ENCODE measurements at places on chromosomes 4 and X. TPM values are rescaled to one million over a fixed set of nuclear protein-coding genes. Genes with fewer than 3 reads are reported as not detected.

The IL3RA gene
- total RNA-seq, result not detected

The ADH7 gene
- total RNA-seq, result not detected

The HSD17B11 gene
- 71.9 TPM for total RNA-seq

The GPRASP2 gene
- total RNA-seq, result 13.8 TPM

The HTRA3 gene
- total RNA-seq, result not detected

DNA sequence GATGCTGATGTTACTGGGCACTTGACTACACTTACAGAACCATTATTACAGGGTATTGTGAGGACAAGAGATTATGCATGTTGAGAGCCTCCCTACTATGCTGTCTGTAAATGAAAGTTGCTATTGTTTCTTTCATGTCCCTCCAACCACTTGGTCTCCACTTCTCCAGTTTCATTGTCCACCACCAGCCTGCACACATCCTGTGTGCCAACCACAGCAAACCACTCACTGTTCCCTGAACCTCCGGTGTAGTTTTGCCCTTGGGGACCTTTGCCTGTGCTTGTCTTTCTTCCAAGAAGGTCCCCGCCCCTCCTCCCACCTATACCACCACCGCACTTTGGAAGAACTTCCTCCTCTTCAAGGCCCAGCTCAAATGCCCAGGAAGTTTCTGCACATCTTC lies 43.1 kb upstream of the AFF2 start:
- DNase-seq, result no peak

DNA sequence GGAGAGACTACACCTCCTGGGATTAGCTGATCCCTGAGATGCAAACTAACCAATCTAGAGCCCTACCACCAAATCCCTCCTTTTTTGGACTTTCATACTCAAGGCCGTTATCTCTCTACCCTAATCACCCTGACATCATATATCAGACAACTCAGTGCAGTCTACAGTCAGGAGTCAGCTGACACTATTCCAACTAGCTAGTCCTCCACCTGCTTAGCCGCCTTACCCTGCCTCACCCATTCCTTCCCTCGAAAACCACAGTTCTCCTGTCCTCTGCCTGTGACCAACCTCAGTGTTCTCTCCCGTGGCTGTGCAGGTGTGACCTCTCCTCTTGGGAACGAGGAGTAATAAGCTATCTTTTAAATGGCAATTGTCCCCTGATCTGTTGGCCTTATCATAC lies 1.8 kb upstream of the PPEF2 start:
- DNase-seq, result no peak

- DNase-seq, result no peak
These were observed 7.4 kb downstream of the PPP2R2C start for GRCh38 chr4:6464842-6465588.

DNA sequence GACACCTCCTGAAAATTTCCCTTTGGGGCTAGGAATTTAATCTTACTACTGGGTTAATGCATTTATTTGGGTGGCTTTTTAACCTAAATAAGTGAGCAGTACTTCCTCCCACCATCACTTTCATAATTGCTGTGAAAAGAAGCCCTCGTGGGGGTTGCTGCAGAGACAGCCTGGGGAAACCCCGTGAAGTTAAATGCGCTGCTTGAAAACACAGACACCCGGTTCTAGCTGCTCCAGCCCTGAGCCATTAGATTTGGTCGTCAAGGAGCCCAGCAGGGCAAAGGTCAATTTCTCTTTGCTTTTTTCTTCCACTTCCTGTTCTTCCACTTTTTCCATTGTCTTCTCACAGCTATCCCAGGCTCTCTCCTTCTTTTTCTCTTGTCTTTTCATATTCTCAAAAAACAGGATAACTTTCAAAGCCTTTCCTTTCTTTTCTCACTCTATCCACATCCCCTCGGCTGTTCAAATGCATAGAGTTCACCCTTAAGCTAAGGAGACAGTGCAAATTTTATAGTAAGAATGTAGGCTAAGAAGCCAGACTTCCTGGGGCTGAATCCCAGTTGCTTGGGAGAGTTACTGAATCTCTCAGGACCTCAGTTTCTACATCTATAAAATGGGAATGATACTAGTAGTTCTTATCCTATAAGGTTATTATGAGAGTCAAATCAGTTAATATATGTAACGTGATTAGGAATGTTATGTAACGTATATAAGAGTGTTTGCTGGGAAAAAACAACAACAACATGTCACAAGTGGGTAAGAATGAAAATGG lies 91.5 kb upstream of the ZNF827 start:
- DNase-seq, result no peak

DNA sequence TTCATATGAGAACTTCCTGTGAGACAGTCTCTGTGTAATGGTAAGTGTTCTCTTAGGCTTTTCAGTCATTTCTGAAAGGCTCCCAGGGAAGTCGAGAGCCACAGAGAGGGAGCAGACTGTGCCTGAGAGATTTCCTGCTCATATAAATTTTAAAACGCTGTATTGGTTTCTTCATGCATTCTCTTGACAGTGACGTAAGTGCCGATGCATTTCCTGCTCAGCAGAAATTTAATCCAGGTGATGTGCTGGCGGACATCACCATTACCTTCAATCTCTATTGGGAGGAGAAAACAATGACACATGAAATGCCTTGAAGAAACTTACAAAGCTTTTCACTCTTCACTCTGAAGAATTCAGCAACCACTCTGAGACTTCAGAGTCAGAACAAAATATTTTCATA lies 383.6 kb downstream of the BMPR1B start:
- no peak for DNase-seq

GRCh38 chrX:22575161-22575845 lies 302.6 kb downstream of the CBLL2 start:
- DNase-seq, result no peak

DNA sequence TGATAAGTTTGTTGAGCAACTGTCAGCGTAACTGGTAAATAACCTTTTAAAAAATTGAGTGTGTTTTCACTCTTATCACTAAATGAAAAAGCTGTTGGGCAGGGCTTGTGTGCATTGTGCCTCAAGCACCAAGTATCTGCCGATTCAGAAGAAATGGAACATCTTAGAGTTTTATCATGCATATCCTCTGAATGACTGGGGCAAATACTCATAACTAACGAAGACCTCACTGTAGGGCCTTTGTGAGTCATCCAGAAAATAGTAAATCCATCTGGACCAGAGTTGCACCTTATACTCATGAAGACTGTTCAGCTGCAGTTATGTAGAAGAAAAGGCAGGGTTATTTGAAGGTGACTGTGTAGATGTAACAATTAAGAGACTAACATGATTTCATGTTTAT lies 222.1 kb downstream of the CAMK2D start:
- no peak for DNase-seq

GRCh38 chr4:60296386-60296785 lies 903.7 kb upstream of the ADGRL3 start:
- no peak for DNase-seq

DNA sequence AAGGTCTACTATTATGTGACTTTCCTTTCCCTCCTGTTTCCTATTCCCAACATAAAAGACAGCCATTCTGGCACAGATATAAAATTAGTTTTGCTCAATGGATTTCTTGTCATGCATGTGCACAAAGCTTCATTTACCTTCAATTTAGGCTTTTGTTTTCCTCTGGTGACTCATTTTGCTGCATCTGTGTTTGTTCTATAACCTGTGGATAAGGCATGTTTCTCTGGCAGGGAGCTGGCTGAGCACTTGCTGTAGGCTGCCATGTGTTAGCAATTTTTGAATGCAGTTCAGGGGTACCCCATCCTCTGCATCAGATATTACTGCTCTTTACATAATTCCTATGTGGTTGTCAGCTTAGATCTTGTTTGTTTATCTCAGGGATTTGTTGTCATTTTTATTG lies 202.8 kb upstream of the GRID2 start:
- no peak for DNase-seq

GRCh38 chr4:11632483-11632882 lies 203.8 kb upstream of the HS3ST1 start:
- DNase-seq, result no peak

- DNase-seq, result no peak
These were observed 1.4 kb downstream of the AFAP1 start for GRCh38 chr4:7938266-7938608.

DNA sequence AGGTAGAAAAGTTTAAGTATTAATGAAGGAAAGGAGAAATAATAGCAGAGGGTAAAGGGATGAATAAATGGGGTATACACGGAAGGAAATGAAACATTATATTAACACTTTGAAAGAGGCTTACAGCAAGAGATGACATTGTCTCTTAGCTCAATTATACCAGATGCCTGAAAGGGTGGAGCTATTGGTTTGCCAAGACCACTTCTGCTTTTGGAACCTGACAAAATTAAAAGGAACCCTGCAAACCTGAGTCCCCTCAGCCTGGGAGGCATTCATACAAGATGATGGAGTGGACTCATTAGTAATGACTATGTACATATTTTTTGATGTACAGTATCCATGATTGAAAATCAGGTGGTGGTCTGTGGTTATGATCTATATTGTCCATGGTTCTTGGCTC lies 45.1 kb upstream of the HPF1 start:
- DNase-seq, result no peak

GRCh38 chr4:158754385-158755180 lies 14.2 kb upstream of the FNIP2 start:
- no peak for DNase-seq

- DNase-seq, result no peak
These were observed 115.2 kb upstream of the LNX1 start for GRCh38 chr4:53706422-53707032.

DNA sequence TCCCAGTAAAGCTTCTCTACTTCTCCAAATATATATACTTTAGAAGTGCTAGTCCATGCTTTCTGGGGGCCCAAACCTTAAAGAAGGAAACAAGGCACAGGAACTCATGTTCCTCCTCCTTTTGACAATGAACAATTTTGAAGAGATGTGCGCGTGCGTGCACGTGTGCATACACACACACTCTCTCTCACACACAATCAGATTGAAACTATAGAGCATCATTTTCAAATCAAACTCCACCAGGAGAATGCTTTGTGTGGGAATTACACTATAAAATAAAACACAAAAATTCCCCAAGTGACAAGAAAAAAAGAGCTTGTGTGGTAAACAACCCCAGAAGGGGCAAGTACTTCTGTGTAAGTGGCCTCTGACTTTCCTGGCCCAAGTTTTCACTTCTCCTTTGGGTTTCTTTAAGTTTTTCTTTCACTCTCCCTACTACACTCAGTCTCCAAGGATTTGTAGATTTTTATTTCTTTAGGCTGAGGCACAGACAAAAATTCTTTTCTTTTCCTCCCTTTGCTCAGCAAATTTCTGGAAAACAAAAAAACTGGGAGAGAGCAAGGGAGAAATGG lies 46.6 kb upstream of the SHISA3 start:
- no peak for DNase-seq

- DNase-seq, result no peak
These were observed 56.1 kb downstream of the FAM114A1 start for GRCh38 chr4:38923746-38924145.

- no peak for DNase-seq
These were observed 929.1 kb downstream of the RAB28 start for GRCh38 chr4:12555011-12555410.

DNA sequence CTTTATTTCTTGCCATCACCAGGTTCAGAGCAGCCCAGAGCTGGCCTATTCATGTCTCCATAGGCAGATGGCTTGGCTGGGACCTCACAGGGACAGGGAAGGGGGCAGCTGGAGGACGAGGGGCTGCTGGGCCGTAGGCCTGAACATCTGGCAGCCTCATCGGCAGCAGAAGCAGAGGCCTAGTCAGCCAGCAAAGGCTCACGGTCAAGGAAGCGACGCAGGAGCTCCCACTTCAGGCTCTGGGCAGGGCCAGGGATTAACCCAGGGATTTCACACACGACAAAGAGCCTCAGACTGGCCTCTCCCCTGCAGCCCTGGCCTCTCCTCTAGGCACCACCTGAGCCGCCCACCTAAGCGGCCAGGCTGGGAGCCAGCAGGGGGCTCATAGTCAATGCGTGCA lies 46.0 kb upstream of the MAN2B2 start:
- no peak for DNase-seq

- peak; percentile 93 for DNase-seq
These were observed 32.7 kb downstream of the RBMX start for GRCh38 chrX:136847874-136848273.

DNA sequence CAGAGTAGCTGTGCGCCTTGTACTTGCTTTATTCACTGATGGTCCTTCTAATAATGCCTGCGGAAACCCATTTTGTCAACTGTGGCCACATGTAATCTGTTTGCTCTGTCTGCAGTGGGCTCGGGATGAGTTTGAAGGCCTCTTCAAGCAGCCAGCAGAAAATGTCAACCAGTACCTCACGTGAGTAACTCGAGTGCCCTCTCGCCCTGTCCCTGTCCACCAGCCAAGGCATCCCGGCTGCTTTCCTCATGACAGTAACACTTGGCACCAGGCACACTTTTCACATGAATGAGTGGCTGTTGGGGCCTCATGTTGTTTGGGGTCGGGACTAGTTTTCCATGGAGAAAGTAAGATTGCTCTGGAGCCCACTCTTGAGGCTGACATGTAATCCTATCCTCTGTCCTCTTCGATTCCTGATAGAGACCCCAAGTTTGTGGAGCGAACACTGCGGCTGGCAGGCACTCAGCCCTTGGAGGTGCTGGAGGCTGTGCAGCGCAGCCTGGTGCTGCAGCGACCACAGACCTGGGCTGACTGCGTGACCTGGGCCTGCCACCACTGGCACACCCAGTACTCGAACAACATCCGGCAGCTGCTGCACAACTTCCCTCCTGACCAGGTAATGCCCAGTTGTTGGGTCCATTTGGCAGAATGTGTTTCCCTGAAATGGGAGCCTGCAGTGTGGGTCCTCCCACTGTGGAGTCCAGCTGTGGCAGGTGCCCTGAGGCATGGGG lies 8.8 kb upstream of the CDK16 start:
- no peak for DNase-seq

Measured in SJSA1 (cell line).